Fibroblast of pulmonary artery (primary cell): ENCODE measurements at places on chromosomes 4 and X.

GRCh38 chrX:153592091-153592833 lies 6.7 kb downstream of the CCNQ start:
- DNase-seq: no peak

GRCh38 chr4:182240161-182241130 lies 2.8 kb upstream of the TENM3 start:
- peak; percentile 57 for DNase-seq

DNA sequence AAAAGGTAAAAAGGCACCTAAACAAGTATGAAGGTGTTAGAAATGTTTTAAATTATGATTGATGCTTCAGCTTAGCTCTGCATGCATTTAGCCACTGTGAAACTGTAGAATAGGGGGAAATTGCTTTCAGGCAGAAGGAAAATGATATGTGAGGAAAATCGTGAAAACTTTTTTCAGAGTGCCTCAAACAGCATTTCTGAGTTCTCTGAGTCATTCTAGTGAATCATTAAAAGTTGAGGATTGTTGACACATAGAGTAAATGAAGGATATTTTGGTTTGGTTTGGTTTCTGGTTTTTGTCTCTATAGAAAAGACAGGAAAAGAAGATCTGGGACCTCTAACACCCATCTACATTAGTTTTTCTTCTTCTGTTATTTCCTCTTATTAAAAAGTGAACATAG lies 332.5 kb upstream of the TRAM1L1 start:
- DNase-seq: no peak

- DNase-seq: peak; percentile 81
Observed at GRCh38 chrX:21985332-21985777, 44.8 kb downstream of the SMS start.

DNA sequence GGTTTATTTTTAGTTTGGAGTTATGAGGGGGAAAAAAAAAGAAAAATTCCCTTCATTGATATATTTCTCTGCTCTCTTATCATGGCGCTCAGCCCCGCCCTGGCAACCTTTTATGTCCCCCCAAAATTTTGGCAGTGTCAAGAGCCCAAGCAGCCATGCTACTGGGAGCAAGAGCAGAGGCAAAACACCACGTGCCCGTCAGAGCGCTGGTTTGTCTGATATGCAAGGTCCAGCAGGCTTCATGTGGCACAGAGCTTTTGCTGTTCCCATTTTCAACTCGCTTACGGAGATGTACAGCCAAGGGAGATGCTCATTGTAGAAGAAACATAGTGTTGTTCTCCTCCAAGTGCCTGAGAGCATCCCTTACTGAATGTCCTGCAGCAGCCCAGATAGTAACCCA lies 27.3 kb downstream of the SLITRK2 start:
- DNase-seq: no peak

- DNase-seq: no peak
Observed at GRCh38 chr4:163703251-163703650, 208.8 kb downstream of the TMA16 start.

DNA sequence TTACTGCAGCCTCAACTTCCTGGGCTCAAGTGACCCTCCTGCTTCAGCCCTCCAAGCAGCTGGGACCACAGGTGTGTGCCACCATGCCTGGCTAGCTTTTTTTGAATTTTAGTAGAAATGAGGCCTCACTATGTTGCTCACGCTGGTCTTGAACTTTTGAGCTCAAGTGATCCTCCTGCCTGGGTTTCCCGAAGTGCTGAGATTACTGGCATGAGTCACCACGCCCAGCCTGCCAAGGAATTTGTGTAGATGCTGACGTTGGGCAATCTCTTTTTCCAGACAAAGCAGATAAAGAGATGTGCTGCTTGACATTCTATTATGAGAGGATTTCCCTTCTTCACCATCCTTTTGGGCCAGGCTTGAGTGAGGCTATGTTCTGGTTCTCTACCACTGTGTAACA lies 254.5 kb upstream of the RPS6KA3 start:
- DNase-seq: peak; percentile 84

DNA sequence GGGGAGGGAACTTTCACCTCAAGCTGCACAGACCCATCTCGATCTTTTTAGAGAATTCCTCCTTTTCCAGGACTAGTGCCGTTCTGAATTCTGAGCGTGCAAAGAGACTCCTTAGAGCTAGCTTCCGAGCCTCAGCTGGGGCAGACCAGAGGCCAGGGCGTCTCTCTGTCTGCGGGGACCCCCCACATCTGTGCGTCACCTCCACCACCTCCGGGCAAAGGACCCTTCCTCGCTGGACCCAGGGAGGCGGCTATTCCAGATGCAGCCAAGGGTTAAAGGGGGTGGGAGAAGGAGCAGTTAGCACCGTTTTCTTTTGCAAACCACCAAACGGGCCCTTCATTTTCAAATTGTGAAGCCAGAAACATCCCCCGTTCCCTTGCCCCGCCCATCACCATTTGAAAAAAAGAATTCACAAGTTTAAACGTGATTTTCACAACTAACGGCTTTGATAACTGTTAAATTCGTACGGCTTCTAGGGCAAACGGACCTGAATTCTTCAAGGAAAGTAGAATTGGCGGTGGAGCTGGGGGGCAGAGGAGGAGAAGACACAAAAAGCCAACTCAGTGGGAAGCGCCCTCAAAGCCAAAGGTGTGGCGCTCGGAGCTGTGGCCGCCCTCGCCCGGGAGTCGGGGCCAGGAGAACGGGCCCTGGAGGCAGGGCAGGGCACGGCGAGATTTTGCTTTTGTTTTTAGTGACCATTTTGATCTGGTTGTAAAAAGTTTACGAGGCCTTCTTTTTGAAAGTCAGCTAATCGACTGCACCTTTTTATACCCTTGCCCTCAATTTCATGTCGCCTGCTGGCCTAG lies 3.3 kb upstream of the PDGFRA start:
- peak; percentile 33 for DNase-seq

DNA sequence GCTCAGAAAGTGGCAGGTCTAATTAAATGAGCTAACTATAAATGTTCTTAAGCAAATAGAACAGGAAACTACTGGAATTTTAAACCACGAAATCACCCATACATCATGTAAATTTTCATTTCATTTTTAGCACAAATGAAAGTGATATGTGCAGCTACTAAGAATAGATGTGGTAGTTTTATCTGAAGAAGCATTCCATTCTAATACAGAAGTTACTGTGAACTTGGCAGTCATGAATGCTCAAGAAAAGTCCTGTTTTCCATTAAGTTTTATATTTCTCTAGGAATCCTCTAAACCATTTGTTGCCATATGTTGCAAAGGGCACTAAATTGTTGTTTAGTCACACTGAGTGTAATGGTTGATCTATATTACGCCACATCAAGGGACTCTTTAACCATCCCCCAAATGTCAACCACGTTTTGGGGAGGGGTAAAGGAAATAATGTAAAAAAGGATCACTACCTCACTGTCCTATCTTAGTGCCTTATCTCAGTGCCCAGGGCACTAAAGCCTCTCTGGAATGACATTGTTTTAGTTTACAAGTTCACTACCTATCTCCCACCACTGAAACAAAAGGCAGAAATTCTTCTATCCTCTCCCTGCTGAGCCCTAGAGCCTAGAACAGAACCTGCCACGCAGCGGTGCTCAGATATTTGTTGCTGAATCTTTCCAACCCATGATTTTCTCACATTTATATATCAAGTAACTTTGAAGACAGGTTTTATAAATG lies 118.0 kb downstream of the SHISA3 start:
- peak; percentile 38 for DNase-seq

- peak; percentile 0 for DNase-seq
Observed at GRCh38 chr4:111027526-111027925, 404.6 kb upstream of the PITX2 start.

DNA sequence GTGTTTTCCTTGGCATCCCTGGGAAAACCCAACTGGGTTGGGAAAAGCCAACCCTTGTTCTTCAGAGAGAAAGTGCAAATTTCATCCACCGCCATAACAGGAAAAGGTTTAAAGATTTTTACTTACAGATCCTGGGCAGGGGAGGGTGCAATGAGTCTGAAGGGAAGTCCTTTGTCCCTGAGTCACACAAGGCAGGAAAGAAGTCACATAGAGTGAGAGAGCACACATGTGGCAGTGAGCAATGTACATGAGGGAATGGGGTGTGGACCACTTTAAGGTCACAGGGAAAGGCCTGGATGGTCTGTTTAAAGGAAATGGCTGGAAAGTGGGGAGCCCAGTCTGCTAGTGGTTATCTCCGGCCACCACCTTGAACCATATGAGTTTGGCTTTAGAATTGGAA lies 248.9 kb downstream of the HS3ST1 start:
- DNase-seq: no peak
